HS-5 (cell line): ENCODE measurements at places on chromosomes 7 and 10.

DNA sequence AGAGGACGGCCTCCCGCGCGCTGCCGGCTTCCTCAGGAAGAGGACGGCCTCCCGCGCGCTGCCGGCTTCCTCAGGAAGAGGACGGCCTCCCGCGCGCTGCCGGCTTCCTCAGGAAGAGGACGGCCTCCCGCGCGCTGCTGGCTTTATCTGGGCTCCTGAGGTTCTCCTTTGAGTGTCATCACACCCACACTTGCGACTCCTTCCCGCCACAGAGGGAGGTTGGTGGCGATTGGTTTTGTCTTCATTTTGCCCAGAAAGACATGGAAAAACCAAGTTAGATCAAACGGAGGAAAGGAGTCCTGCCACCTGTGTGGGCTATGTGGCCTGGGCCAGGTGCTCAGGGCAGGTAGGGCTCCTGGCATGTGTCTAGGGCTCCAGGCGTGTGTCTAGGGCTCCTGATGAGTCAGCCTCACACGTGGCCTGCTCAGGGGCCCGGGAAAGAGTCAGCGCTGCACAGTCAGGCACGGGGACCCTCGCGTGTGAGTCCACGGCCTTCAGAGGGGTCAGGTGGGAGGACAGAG is 138.0 kb downstream of the VIPR2 start:
- DNase-seq = no peak

DNA sequence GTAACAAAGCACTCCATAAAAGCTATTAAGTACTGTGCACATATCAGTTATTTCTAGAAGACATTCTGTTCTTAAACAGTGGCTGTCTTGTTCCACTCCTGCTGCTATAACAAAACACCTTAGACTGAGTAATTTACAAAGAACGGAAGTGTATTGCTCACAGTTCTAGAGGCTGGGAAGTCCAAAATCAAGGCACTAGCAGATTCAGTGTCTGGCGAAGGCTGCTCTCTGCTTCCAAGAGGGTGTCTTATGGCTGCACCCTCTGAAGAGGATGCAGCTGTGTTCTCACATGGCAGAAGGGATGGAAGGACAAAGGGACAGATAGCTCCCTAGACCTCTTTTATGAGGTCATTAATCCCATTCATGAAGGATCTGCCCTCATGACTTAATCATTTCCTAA is 424.2 kb upstream of the ZMIZ1 start:
- DNase-seq = no peak

DNA sequence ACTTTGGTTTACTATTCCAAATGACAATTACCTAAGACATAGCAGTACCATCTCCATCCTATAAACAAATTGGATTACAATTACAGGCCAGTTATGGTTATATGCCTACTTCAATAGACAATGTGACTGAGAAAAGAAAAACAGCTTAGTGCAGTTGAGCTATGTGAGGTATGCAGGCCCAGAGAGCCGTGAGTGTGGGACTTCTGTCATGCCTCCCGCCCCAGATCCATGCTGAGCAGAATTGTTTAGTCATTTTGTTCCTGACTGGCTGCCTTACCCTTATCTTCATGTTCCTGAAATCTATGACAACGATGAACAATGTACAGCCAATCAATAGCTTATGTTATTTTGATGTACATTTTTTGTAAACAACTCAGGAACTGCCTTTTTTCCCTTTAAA is 21.7 kb downstream of the LARP4B start:
- DNase-seq = no peak

DNA sequence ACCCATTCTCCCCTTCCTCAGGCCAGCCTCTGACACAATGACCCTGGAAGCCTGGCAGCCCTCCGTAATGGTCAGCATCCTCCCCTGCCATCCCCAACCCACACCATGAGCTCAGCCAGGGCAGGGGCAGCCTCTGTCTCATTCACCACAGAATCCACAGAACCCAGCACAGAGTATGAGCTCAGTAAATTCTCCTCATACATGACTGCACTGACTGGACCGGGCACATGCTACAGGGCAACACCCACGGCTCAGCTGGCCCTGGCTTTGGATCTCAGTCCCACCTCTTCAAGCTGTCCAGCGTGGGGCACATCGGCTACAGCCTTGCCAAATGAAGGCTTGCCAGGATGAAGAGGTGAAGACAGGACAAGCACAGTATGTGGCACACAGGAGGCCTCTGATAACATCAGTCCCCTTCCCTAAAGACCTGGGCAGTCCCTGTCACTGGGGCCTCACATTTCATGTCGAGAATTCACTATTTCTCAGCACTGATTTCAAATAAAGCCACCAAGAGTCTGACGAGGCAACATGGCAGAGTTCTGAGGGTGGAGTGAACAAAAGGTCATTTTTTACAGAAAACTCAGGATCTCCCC is 7.9 kb downstream of the GPRIN2 start:
- no peak for DNase-seq

DNA sequence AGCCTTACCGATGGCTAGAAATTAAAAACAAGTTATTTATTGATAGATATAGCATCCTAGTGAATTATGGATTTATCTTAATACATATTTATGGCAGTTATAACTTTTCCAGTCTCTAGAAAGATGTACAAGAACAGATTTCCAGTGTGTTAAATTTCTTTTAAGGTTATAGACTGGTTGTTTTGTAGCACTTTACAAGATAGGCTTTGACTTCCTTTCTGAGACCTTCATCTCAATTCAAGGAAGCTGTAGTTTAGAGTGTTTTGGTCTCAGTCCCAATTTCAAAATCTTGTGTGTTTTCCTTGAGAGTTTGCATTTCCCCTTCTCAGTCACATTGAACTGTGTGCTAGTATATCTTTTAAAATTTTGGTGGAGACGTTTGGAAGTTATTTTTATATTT is 30.1 kb downstream of the PLEKHA1 start:
- DNase-seq = no peak

DNA sequence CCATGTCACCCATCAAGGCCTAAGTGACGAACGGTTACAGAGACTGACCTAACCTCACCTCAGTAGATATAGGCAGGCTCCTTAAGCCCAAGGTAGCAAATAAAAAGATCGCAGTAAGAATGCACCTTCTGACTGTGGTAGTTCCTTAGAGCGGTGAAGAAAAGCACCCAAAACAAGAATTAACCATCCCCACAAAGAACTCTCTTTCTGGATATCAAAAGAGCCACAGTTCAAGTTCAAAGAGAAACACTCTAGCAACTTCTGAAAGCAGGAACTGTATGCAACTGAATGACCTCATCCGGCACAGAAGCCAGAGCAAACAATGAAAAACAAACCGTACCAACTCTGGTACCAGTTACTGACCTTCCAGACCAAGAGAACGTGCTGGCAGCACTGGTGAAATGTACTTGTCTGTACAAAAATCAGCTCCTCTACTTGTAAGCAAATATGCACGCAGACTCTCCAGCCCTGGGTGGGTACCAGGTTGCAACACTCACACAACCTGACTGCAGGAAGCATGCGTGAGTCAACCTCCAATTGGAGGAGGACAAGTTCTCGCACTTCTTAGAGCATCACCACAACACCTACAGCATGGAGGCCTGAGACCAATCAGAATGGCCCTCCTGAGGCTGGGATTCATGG is 202.7 kb downstream of the FAM107B start:
- DNase-seq = no peak

- no peak for DNase-seq
Measured at GRCh38 chr10:50393784-50394467, 142.6 kb upstream of the ASAH2 start.

DNA sequence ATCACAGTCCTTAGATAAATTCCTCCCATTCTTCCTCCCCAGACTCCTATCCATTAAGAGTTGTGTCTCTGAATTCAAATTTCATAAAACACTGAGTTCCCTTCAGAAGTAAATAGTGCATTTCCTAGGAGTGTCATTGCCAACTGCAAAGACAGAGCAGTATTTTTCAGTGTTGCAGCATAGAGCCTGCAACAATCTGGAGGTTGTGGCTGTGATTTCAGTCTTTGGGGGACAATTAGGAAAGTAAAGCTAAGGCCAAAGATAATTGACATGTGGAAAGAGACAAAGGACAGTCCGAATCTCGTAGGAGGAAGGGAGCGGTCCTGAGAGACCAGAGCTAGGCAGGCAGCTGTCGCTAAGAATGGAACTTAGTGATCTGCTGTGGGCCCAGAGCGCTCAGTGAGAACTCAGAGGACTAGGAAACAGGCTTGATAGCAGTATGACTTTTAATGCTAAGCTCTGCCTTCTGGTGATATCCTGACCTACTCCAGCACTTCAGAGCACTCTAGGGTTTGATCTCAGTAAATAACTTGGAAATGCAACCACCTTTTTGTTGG is 46.2 kb downstream of the PRPF18 start:
- no peak for DNase-seq
